ENCODE measurements at places on chromosomes 5 and 9. TPM values are rescaled to one million over a fixed set of nuclear protein-coding genes. Genes with fewer than 3 reads are reported as not detected.

SLC45A2 gene
- not detected for total RNA-seq

ESM1 gene
- total RNA-seq, result 106 TPM

SYK gene
- not detected for total RNA-seq

C9 gene
- 0.46 TPM for total RNA-seq

ZNF618 gene
- total RNA-seq, result 13.5 TPM

GDA gene
- not detected for total RNA-seq

IFNA2 gene
- not detected for total RNA-seq

CBY3 gene
- total RNA-seq, result not detected

SMAD5 gene
- 40.7 TPM for total RNA-seq

FAM81B gene
- total RNA-seq, result not detected

LRSAM1 gene
- total RNA-seq, result 17.7 TPM

DHFR gene
- 8.0 TPM for total RNA-seq

HAVCR2 gene
- total RNA-seq, result not detected

SLC6A19 gene
- total RNA-seq, result not detected

CMYA5 gene
- 0.28 TPM for total RNA-seq

GOLGA1 gene
- total RNA-seq, result 13.4 TPM

CCNI2 gene
- total RNA-seq, result not detected

SPINK7 gene
- not detected for total RNA-seq

SLU7 gene
- 71.6 TPM for total RNA-seq

RLN1 gene
- total RNA-seq, result not detected

ADAMTS19 gene
- total RNA-seq, result 1.4 TPM

CDC20B gene
- total RNA-seq, result not detected

NUDT12 gene
- total RNA-seq, result 17.2 TPM

CYFIP2 gene
- 18.7 TPM for total RNA-seq

TOR2A gene
- 1.8 TPM for total RNA-seq

OTP gene
- not detected for total RNA-seq

SLC23A1 gene
- not detected for total RNA-seq

SPATA24 gene
- 4.2 TPM for total RNA-seq

OBP2B gene
- not detected for total RNA-seq

OSTF1 gene
- total RNA-seq, result 46.6 TPM

TEX48 gene
- not detected for total RNA-seq

IL13 gene
- not detected for total RNA-seq

TNFSF15 gene
- 0.32 TPM for total RNA-seq

IL9 gene
- total RNA-seq, result not detected

BTNL8 gene
- total RNA-seq, result not detected

ARRDC3 gene
- total RNA-seq, result 56.8 TPM

WNK2 gene
- not detected for total RNA-seq

CTSV gene
- 0.74 TPM for total RNA-seq

BSPRY gene
- total RNA-seq, result not detected

C9orf50 gene
- not detected for total RNA-seq

GPX8 gene
- total RNA-seq, result 165 TPM

OR2Y1 gene
- not detected for total RNA-seq

CNOT8 gene
- total RNA-seq, result 91.8 TPM

RMRP gene
- total RNA-seq, result 680 TPM

SLC22A4 gene
- total RNA-seq, result 4.8 TPM

NOL8 gene
- 35.5 TPM for total RNA-seq

SUSD3 gene
- 0.37 TPM for total RNA-seq

ADAMTS2 gene
- total RNA-seq, result 113 TPM

PCDHA3 gene
- 0.23 TPM for total RNA-seq

MSX2 gene
- 1.5 TPM for total RNA-seq

SPATA31A3 gene
- total RNA-seq, result not detected

ZNF454 gene
- 3.6 TPM for total RNA-seq

FBP2 gene
- not detected for total RNA-seq

NXNL2 gene
- total RNA-seq, result 0.97 TPM

LCN2 gene
- total RNA-seq, result not detected

POLR3G gene
- total RNA-seq, result 16.3 TPM

PCDHGA4 gene
- total RNA-seq, result 5.8 TPM

FAT2 gene
- 0.05 TPM for total RNA-seq

INSL4 gene
- not detected for total RNA-seq

All from smooth muscle cell of the umbilical artery (primary cell).